ENCODE measurements at places on chromosomes 13 and 19. TPM values are rescaled to one million over a fixed set of nuclear protein-coding genes. Genes with fewer than 3 reads are reported as not detected.

- DNase-seq, result no peak
These were observed 13.8 kb downstream of the LILRB1 start for GRCh38 chr19:54644056-54644455.

DNA sequence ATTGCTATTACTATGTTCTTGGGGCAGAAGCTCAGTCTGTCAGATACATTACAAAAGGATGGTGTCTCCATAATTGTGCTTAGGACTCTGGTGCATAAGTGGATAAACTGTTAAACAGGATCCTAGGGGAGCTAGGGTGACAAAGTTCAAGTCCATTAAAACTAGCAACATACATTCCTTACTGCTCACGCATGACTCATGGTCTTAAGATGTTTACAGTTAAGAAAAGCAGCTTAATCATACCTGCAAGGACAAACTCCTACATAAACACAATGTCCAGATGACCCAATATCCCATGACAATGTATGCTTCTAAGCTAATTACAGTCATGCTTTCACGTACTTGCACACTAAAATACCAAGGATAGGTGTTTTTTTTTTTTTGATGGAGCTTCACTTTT is 3.5 kb upstream of the ZNF701 start:
- no peak for DNase-seq

DNA sequence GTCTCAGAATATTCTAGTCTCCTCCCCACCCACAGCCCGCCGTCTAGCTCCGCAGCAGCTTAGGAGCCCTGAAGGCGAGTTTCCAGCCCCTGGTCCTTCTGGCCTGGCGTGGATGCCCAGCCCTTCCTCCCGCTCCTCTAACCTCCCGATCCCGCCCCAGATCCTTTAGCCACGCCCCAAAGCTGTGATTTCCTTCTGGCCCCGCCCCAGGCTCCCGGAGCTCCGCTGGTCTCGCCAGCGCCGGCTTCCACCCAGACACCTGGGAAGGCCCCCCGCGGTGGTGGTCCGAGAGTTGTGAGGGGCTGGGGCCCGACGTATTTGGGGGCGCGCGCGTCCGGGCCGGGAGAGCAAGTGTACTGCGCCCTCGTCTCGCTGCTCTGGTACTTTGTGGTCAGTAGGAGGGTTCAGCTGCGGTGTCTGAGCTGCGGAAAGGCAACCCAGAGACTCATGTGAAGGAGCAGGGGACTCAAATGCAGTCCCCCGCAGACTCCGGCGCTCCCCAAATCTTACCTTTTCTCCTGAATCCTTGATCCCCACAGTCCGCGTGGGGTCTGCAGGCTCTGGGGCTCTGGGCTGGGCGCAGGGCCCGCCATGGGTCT is at the start of gene CGB7:
TSS of gene CGB7 (minus strand) at position 114 of the 599 bp plus-strand sequence. CDS start 2,374 bp downstream, outside the sequence.
- peak; percentile 71 for DNase-seq

- DNase-seq, result peak; percentile 97
These were observed 16.8 kb downstream of the SPC24 start for GRCh38 chr19:11138601-11139300.

The AP3D1 gene
- 114 TPM for total RNA-seq

Measured in myocyte (in vitro differentiated cells).